Activated CD4-positive, alpha-beta T cell treated with anti-CD3 and anti-CD28 coated beads for 36 hours (primary cell): ENCODE measurements at places on chromosomes 5 and 9.

GRCh38 chr9:133768859-133769510 is 30.8 kb upstream of the SARDH start:
- DNase-seq = peak; percentile 38

DNA sequence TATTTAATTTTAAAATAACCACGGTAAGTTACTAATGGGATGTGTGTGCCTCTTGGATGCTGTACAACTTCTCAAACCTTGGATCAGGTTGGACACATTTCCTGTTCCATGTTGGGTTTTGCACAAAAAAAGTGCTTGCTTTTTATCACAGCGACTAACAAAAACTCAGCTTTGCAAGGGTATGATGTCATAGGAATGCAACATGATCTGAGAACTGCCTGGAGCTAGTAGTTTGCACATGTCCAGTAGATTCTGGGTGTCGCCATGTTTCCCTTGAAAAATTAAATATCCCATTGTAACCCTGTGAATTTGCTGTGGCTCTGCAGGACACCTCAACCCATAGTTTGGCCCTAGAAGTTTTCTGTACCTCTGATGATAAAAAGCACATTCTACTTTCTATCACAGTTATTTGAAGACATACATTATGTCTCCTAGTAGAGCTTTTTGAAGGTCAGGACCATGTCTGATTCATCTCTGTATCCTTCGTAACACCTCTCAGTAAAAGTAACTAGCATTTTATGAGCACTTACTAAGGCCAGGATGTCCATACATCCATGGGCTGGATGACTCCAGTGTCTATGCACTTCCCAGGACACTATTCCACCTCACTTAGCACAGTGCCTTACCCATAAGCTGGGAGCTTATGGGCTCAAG is 11.5 kb upstream of the FRMPD1 start:
- no peak for DNase-seq

GRCh38 chr9:3807601-3808000 is 281.8 kb upstream of the RFX3 start:
- no peak for DNase-seq

DNA sequence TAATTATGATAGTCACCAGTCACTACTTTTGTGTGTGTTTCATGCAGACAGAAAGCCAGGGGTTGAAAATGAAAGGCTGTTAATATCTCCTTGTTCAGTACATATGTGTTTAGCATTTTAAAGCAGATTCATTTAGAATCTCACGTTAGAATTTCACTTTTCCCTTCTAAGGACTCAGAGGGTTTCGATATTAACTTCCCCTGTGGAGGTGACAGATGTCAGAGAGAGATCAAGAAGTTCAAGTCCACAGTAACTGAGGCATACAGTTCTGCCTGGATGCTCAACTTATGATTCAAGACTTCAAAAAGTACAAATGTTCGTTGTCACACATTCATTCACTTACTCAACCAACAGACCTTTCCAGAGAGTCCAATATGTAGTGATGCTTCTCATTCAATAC is 251.1 kb downstream of the EBF1 start:
- DNase-seq = no peak

DNA sequence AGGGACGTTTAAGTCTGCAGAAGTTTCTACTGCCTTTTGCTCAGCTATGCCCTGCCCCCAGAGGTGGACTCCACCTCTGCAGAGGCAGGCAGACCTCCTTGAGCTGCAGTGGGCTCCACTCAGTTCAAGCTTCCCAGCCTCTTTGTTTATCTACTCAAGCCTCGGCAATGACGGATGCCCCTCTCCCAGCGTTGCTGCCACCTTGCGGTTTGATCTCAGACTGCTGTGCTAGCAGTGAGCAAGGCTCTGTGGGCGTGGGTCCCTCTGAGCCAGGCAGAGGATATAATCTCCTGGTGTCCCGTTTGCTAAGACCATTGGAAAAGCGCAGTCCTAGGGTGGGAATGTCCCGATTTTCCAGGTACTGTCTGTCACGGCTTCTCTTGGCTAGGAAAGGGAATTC is 2188.5 kb upstream of the WWC1 start:
- no peak for DNase-seq

GRCh38 chr5:59698207-59699178 is 195.0 kb downstream of the PDE4D start:
- DNase-seq = no peak

DNA sequence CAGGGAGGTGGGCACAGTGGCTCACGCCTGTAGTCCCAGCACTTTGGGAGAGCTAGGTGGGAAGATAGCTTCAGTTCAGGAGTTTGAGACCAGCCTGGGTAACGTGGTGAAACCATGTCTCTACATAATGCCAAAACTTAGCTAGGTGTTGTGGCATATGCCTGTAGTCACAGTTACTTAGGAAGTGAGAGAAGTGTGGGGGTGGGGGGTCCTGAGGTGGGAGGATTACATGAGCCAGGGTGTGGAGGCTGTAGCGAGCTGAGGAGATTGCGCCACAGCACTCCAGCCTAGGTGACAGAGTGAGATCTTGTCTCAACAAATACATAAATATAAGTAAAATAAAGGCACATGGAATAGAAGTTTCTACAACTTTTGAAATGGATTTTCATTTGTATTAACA is 23.1 kb downstream of the VCAN start:
- no peak for DNase-seq

- DNase-seq = peak; percentile 79
These were observed 151.0 kb downstream of the MYO10 start for GRCh38 chr5:16784843-16785791.

DNA sequence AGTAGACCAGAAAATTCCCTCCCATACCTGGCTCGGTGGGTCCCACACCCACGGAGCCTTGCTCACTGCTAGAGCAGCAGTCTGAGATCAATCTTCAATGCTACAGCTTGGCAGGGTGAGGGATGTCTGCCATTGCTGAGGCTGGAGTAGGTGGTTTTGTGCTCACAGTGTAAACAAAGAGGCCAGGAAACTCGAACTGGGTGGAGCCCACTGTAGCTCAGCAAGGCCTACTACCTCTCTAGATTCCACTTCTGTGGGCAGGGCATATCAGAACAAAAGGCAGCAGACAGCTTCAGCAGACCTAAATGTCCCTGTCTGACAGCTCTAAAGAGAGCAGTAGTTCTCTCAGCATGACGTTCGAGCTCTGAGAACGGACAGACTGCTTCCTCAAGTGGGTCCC is 5.6 kb upstream of the GZMA start:
- DNase-seq = peak; percentile 15

DNA sequence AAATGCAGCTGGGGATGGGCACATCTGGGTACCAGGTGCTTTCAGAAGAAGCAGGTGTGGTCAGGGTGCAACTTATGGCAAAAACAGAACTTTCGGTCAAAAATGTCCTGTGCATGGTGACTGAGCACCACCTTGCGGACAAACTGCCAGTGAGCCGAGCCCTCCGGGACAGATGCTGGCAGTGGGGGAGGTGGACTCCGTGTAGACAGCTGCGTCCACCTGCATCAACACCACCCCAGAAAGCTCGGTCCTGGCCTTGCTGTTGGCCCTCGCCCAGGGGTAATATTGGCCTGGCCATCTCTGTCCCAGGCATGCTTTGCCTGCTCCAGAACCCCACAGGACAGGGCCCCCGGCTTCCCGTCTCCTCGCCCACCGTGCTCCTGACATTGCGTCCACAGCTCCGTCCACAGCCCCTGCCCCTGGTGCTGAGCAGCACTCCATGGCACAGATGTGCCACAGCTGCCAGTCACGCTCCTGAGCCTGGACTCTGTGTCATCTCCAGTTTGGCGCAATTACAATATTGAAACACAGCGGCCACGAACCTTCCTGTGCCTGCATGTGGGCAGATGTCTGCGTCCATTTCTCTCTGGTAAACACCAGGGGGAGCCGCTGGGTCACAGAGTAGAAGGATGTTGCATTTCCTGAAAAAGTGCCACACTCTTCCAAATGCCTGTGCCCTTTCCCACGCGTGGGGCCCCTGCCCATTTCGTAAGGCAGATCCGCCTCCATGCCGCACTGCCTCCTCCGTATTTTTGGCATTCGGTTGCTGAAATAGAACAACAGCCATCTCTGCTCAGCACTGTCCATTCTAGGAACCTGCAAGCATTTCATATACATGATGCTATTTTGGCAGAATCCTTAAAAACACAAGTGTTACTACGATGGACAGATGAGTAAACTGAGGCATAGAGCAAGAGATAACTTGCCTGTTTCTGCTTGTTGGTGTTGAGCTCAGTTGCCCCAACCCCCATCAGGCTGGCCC is 33.4 kb upstream of the SLC6A19 start:
- peak; percentile 80 for DNase-seq

- DNase-seq = no peak
These were observed 29.1 kb upstream of the ANKRD31 start for GRCh38 chr5:75265731-75266130.

DNA sequence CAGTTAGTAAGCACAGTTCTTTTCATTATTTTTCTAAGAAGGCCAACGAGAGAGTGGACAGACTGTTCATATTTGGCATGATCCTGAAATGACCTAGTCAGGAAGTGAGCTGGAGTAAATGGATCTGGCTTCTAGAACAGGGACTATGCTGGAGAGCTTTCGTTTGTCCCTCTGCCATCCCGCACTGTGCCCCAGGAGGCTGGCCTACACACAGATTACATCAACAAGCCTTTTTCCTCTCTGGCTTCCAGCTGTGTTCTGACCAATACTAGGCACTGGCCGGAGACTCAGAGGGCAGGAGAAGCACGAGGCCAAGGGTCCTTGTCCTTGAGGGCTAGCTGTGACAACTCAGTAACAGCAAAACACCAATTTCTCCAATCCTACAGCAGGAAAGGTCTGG is 127.8 kb downstream of the MED27 start:
- no peak for DNase-seq
